ENCODE measurements at places on chromosomes 4 and X. TPM values are rescaled to one million over a fixed set of nuclear protein-coding genes. Genes with fewer than 3 reads are reported as not detected.
A peak's percentile ranks its signal among the peaks of the same experiment; 100 is the strongest.

GRCh38 chr4:101328063-101328602 is 19.2 kb downstream of the PPP3CA start:
- H3K4me1 ChIP-seq = peaks cover 37% of the 10 kb centered on the region
- DNase-seq = peak; percentile 27
- H3K27ac ChIP-seq = peak overlapping the region; percentile 37
- H3K36me3 ChIP-seq = peaks cover 2% of the 10 kb centered on the region

DNA sequence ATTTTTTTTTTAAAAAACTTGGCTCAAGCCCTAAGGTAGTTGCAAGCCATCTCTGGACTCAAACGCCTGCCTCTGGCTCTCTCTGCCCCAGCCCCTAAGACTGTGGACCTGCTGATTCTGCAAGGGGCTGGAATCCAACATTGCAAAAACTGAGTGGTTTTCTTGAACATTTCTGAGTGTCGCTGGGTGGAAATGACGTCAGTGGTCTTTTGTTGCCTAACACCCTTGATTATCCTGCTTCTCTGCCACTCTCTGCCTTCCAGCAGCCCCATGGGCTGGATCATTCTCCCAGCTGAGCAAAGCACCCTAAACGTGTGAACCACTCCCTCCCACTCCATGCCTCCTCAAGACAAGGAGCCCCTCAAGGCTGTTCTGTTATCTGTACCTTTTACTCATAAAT is 16.6 kb downstream of the BST1 start:
- no peaks in the 10 kb centered on the region for H3K27me3 ChIP-seq
- no peaks in the 10 kb centered on the region for H3K36me3 ChIP-seq
- H3K27ac ChIP-seq = no peak overlapping the region
- no peak for DNase-seq
- H3K4me3 ChIP-seq = no peak overlapping the region

DNA sequence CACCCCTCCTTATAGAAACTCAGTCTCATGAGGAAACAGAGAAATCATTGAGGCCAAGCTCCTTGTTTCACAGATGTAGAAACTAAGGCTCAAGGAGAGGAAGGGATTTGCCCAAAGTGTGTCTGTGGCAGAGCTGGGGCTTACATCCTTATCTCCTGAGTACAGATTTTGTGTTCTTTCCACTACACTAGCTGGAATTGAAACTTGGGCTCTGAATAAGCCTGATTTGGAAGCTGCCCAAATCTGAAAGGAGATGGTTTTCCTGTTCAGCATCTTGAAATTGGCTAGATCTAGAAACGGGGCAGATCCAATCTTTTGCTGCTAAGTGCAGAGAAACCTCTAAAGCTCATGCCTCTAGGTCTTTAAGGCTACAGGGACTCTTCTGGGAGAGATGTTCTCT is 24.3 kb downstream of the AWAT2 start:
- no peak overlapping the region for H3K4me3 ChIP-seq
- H3K27ac ChIP-seq = no peak overlapping the region
- H3K4me1 ChIP-seq = peaks cover 8% of the 10 kb centered on the region
- H3K27me3 ChIP-seq = no peaks in the 10 kb centered on the region
- no peak for DNase-seq
- no peaks in the 10 kb centered on the region for H3K36me3 ChIP-seq

DNA sequence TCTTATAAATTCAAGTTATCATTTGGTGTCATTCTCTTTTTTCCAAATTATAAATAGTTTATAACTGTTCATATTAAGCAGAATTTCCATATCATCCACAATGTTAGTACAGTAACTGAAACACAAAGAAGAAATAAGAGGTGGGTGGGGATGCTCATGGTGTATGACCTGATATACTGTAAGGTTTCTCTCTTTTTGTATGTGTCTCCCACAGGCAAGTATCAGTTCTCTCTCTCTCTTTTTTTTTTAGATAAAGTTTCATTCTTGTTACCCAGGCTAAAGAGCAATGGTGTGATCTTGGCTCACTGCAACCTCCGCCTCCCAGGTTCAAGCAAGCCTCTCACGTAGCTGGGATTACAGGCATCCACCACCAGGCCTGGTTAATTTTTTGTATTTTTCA is 43.7 kb upstream of the UGT2A3 start:
- no peaks in the 10 kb centered on the region for H3K36me3 ChIP-seq
- no peaks in the 10 kb centered on the region for H3K27me3 ChIP-seq
- H3K27ac ChIP-seq = no peak overlapping the region
- H3K4me1 ChIP-seq = no peaks in the 10 kb centered on the region
- H3K4me3 ChIP-seq = no peak overlapping the region
- DNase-seq = no peak

DNA sequence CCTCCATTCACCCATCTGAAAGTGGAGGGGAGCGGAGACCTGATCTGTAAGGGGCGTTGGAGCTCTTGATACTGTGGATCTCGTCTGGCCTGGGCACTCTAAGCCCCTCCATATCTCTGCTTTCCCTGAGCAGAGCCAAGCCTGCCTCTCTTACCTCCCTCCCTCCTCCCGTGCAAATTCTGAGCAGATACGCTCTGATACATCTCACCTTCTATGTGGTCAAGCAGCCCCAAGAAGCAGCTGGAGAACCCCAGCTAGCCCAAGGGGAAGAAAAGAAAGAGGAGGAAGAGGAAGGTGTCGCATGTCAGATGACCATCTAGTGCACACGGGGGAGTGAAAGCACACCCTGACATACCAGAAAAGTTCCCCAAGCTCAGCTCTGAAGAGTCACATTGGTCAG is 1.9 kb upstream of the DGAT2L6 start:
- DNase-seq = no peak
- H3K36me3 ChIP-seq = no peaks in the 10 kb centered on the region
- peaks cover 10% of the 10 kb centered on the region for H3K4me1 ChIP-seq
- no peak overlapping the region for H3K4me3 ChIP-seq
- H3K27me3 ChIP-seq = peaks cover 3% of the 10 kb centered on the region
- H3K27ac ChIP-seq = no peak overlapping the region

- no peak overlapping the region for H3K4me3 ChIP-seq
- no peak overlapping the region for H3K27ac ChIP-seq
- no peak for DNase-seq
- no peaks in the 10 kb centered on the region for H3K36me3 ChIP-seq
These were observed 334.1 kb downstream of the ZNF674 start for GRCh38 chrX:46211079-46211478.

DNA sequence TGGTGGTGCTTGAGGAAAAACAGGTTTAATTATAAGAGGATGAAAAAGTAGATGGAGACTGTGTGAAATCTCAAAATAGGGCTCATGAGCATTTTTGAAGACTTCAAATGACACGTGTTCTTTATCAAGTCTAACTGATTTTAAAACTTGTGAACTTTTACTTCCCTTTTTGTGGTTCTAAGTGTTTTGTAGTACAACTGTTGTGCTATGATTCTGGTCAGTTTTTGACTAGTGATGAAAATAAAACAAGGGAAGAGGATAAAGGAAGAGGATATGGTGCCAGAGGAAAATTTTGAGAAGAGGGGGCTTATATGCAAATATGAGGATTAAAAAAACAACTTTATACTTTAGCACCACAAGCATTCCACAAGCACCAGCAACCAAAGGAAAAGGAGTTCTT is 644.0 kb downstream of the RPA4 start:
- H3K4me1 ChIP-seq = no peaks in the 10 kb centered on the region
- H3K27me3 ChIP-seq = no peaks in the 10 kb centered on the region
- H3K36me3 ChIP-seq = peaks cover 8% of the 10 kb centered on the region
- no peak for DNase-seq

DNA sequence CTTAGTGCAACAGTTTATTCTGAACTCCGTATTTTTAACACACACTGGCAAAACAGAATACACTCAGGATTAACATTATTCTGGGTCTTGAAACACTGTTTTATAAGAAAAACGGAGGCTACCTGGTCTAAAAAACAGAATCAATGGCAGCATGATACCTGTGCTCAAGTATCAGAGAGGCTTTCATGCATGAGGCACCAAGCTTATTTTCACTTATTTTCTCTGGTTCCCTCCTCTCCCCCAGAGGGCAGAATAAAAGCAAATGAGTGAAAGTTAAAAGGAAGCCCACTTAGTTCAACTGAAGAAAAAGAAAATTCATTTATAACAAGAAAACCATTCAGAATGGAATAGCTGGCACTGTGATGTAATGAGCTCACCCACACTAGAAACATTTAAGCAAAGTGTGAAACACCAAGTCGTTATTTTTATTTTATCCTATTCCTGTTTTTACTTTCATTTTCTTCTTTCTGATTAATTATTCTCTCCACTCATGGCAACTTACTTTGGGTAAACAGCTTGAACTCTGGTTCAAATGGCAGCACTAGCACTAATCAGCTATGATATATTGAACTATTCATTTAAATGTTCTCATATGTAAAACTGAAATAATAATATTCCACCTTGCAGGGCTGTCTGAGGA is 211.8 kb downstream of the PPP3CA start:
- H3K4me3 ChIP-seq = peak overlapping the region; percentile 33
- no peak for DNase-seq
- H3K36me3 ChIP-seq = peaks cover 18% of the 10 kb centered on the region
- no peaks in the 10 kb centered on the region for H3K27me3 ChIP-seq

DNA sequence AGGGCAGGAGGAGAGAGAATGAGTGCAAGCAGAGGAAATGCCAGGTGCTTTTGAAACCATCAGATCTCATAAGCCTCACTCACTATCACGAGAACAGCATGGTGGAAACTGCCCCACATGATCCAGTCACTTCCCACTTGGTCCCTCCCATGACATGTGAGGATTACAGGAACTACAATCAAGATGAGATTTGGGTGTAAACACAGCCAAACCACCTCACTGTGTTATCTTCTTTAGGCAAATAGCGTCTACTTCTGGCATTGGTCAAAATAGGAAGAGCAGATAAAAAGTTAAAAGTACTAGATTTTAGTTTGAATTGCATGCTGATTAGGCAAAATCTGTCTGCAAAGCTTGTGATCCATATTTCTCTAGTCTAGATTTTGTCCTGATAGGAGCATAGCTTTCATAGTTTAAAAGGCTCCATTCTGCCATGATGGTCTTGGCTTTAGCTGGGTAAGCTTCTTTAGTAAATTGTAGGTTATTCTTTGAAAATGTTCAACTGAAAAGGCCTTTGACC is 267.5 kb downstream of the NKX6-1 start:
- H3K27me3 ChIP-seq = peaks cover 2% of the 10 kb centered on the region
- no peak overlapping the region for H3K4me3 ChIP-seq
- H3K36me3 ChIP-seq = no peaks in the 10 kb centered on the region
- no peak overlapping the region for H3K27ac ChIP-seq
- no peak for DNase-seq
- no peaks in the 10 kb centered on the region for H3K4me1 ChIP-seq

DNA sequence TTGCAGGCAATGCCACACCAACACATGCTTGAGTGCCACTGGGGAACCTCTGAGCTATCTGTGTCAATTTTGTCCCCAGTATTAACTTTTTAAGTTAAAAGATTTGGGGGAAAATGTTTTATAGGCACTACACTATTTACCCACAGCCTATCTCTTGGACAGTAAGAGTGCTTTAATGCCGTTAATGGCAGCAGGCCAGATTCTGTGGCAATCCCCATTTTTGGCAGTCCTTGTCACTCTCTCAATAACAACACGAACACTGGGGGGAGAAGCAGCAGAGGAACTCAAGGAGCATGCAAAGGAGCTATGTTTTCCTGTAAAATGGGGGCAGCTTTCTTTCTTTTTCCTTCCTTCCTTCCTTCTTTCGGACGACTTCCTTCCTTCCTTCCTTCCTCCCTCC is 168.6 kb downstream of the NSUN7 start:
- H3K27me3 ChIP-seq = no peaks in the 10 kb centered on the region
- no peak overlapping the region for H3K27ac ChIP-seq
- DNase-seq = no peak
- no peaks in the 10 kb centered on the region for H3K36me3 ChIP-seq
- peaks cover 32% of the 10 kb centered on the region for H3K4me1 ChIP-seq

DNA sequence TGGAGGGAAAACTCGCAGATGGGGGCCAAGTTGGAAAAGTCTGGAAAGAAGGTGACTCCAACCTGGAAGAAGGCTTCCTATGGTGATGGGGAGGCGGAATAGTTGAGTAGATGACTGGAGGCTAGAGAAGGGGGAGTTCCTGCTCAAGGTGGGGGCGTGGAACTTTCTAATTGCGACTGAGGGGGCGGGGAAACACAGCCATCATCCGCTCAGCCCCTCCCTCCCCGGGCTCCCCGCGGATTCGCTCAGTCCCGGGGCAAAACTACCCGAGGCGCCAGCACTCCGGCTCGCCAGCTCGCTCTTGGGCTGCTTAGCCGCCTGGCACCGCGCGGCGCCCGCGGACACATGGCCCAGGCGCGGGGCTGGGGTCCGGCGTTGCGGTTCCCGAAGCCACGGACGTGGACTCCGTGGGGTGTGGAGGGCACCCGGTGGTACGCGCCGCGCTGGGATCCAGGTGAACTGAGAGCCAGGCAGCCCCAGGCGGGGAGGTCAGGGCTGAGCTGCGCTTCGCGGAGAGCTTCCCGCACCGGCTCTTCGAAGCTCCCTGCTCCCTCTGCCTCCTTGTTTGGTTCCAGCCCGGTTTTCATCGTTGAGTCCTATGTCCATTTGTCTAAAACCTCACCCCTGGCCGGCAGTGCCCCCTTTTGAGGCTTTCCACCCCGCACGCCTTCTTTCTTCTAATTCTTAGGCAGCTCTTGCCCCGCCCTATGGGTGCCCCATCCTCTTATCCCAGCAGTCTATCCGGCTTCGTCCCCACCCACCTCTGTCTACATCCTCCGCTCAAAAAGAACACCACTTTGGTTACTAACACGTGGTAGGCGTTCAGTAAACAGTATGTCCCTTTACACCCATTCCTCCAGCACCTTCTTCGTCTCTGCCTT is 38.9 kb downstream of the STARD8 start:
- H3K4me3 ChIP-seq = peak overlapping the region; percentile 38
- no peak overlapping the region for H3K27ac ChIP-seq
- H3K27me3 ChIP-seq = peaks cover 14% of the 10 kb centered on the region
- H3K36me3 ChIP-seq = no peaks in the 10 kb centered on the region
- peaks cover 19% of the 10 kb centered on the region for H3K4me1 ChIP-seq

- peaks cover 31% of the 10 kb centered on the region for H3K36me3 ChIP-seq
- peaks cover 10% of the 10 kb centered on the region for H3K4me1 ChIP-seq
- H3K4me3 ChIP-seq = no peak overlapping the region
- DNase-seq = no peak
- no peak overlapping the region for H3K27ac ChIP-seq
- no peaks in the 10 kb centered on the region for H3K27me3 ChIP-seq
These were observed 21.4 kb downstream of the SCARB2 start for GRCh38 chr4:76192236-76192635.

- peaks cover 83% of the 10 kb centered on the region for H3K27me3 ChIP-seq
These were observed 4.0 kb downstream of the HAND2 start for GRCh38 chr4:173526027-173526482.

- peak overlapping the region; percentile 76 for H3K27ac ChIP-seq
- no peak overlapping the region for H3K4me3 ChIP-seq
- DNase-seq = peak; percentile 45
- H3K27me3 ChIP-seq = no peaks in the 10 kb centered on the region
- H3K4me1 ChIP-seq = peaks cover 48% of the 10 kb centered on the region
These were observed 113.5 kb downstream of the VSIG4 start for GRCh38 chrX:65926095-65927019.

SPANXD gene
- not detected for total RNA-seq

SPATA18 gene
- total RNA-seq = 0.39 TPM

PABPC1L2B gene
- total RNA-seq = not detected

DCAF12L2 gene
- not detected for total RNA-seq

RAB41 gene
- total RNA-seq = not detected
